ENCODE measurements at places on chromosomes 2 and 18.

- no peak for DNase-seq
Measured at GRCh38 chr2:62441824-62442223, 64.2 kb downstream of the TMEM17 start.

GRCh38 chr18:34077599-34077998, 147.1 kb downstream of the NOL4 start:
- no peak for DNase-seq

DNA sequence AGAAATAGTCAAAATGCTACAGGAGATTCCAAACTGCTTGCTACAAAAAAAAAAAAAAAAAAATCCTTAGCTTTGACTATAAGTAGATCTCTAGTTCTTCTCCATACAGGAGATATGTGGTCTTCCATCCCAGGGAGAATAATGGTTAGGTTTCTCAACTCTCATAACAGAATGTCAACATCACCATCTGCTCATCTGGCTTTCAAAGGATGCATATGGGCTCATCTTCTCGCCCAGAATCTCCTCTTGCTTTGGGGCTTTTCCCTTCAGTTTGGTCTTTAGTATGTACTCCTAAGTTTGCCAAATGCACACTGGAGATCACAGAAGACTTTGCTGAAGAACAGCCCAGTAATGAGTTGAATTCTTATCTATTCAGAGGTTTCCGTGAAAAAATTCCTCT, 240.7 kb downstream of the NRXN1 start:
- DNase-seq = no peak

- DNase-seq = no peak
Measured at GRCh38 chr2:236394571-236394970, 130.4 kb upstream of the ASB18 start.

DNA sequence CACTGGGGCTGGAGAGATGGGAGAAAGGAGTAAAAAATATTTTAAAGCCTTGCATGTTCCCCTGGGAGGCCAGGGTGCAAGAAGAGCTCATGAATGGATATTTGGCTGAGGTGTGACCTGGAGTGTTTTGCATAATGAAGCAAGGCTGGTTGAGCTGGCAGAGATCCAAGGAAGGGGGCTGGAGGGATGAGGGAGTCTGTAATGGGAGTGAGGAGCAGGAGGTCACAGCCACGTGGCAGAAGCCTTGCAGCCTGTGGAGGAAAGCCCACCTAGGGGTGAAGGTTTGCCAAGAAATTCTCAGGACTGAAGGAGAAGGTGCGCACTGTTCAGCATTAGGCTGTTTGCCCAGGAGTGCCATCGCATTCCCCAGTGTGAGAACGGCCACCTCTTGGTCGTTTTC, 40.3 kb upstream of the ATP8B1 start:
- no peak for DNase-seq

- DNase-seq = no peak
Measured at GRCh38 chr2:74074487-74074886, 73.2 kb downstream of the BOLA3 start.

GRCh38 chr2:202376460-202377206, 506 bp downstream of the BMPR2 start:
- peak; percentile 35 for DNase-seq

DNA sequence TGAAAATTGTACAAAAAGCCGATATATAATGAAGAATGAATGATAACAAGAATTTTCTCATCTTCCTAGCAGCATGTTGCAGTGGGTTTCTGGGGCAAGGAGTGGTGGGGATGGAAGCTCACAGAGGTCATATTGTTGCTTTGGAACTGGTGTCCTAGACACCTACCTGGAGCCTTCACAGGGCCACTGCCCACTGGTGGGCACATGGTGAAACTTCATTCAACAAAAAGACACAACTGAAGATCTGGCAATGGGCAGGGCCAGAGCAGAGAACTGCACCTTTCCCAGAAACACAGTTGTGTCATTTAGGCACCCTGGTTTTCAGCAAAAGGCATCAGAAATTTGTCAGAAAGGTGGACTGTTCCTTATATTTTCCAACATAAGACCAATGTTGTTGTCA, 115.3 kb downstream of the FHOD3 start:
- peak; percentile 26 for DNase-seq

DNA sequence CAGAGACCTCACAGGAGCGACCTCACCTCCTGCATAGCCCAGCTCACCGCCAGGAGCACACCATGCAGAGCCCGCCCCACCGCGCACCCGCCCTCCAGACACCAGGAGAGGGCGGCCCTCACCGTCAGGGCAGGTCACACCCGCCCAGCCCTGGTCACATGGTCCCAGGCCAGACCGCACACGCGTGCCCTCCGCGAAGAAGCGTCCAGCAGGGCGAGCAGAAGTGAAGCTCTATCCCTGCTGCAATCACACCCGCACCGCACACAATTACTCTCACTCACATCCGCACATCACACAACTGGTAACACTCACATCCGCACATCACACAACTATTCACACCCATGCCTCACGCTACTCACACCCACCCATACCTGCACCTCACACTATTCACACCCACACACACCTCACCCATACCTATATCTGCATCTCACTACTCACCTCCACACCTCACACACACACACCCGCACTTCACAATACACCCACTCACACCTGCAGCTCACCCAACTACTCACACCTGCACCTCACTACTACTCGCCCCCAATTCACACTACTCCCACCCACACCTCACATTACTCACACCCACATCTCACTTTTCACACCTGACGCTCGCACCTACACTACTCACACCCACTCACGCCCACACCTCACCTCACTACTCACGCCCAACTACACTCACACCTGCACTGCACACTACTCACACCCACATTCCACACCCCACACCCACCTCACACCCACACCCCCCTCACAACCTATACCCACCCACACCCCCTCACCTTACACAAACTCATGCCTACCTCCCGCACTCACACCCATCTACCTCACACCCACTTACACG, 242.0 kb downstream of the HDAC4 start:
- no peak for DNase-seq

Measured in HFFc6 (cell line).